Activated T-helper 9 cell treated with anti-CD3 and anti-CD28 coated beads, Interleukin-2, amount 50 U/mL, for 16 hours (primary cell): ENCODE measurements at places on chromosomes 3 and 15.

DNA sequence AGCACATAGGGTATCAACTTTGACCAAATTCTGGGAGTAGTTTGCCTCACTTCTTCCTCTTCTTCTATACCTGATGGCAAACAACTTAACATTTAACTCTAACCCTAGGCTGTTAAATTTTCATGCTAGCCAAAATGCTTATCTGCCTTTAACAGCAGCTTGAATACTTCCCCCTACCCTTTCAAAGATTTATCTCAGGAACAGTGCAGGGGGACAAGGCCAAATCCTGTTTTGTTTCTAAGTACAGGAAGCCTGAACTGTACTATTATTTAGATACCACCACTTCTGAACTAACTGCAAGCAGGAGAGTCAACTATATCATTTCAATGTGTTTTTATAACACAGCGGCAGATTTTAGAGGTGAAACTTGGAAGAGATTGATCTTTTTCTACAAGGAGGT is 104.0 kb upstream of the CNTN6 start:
- no peak for DNase-seq

DNA sequence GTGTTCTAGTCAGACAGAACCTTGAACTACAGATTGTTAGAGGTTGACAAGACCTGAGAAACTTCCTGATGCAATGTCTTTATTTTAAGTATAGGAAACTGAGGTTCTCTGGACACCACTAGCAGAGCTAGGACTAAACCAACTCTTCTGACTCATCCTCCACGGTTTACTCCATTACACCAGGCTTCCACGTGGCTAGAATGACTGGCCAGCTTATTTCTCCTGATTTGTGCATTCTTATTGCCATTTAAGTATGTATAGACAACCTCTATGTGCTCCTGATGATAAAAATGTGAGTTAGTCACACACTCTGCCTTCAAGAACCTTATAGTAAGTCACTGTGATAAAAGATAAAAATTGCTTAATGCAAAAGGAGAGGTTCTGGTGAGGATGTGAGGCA is 182.7 kb downstream of the MEX3B start:
- no peak for DNase-seq

DNA sequence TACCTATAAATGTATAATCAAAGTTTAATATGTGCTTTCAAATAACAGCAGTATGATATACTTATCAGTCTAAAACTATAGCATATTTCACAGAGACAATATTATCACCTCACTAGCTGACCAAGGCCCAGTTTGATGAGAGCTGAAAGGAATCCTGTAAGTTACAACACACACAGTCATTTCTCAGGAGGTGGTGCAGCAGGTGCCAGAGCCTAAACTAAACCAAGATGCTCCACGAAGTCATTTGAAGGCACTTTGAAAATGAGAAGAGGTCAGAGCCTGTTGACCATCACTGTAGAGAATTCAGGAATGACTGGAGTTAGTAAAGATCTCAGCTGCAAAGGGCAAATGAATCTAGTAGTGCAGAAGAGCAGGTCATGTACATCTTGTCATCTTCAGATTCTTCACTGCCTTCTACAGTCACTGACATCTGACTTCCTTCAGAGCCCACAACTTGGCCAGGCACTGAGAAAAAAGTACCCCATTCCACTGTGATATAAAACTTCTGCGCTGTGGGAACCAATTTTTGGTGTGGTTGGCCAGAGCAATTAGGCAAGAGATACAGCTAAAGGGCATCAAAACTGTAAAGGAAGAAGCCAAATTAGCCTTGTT is 7.9 kb downstream of the GBE1 start:
- DNase-seq, result no peak

DNA sequence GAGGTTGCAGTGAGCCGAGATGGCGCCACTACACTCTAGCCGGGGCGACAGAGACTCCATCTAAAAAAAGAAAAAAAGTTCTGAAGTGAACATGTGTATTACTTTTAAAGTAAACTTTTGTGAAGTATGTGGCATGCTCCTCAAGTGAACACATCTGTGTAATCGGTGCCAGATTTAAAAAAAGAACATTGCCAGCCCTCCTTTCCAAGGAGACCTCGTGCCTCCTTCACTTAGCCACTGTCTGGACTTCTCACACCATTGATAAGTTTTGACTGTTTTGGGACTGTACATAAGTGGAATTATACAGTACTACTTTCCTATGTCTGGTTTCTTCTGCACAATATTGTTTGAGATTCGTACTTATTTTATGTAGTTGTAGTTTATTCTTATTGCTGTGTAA is 140.4 kb downstream of the UBE2E2 start:
- no peak for DNase-seq

- DNase-seq, result no peak
Measured at GRCh38 chr15:60568301-60568742, 89.4 kb upstream of the ICE2 start.

DNA sequence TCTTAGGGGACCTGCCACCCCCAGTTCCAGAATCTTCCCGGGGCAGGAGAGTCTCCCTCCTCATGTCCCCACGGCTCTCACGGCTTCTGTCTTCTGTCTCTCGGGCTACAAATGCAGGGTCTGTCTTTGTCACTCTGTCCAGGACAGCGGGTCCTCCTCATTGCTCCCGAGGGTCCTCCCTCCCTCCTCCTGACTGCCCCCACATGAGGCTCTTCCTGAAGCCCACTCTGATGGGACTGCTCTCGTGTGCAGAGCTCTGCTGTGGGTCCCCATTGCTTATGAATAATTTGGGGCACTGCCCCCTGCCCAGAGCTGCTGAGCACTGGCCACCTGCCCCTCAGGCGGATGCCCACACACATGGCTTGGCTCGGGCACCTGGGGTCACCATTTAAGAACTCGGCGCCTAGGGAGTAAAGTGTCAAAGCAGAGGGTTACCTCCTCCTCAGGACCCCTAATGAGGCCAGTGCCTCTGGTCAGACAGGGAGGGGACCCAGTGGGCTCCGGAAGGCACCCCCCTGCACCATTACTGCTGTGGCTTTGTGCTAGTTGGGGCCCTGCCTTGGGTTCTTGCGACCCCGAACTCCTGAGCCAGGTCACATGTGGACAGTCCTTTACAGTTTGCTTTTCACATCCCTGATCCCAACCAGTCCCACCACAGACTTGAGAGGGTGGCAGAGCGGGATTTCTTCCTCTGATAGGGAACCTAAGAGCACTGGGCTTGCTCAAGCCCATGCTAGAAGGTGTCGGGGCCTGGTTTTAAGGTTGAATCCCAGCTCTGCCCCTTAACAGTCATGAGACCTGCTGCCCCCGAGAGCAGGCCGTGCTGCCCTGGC is 22.1 kb downstream of the HDAC11 start:
- no peak for DNase-seq

- DNase-seq, result no peak
Measured at GRCh38 chr3:24640330-24640877, 145.8 kb upstream of the THRB start.

GRCh38 chr15:48811325-48811958 is 573 bp upstream of the CEP152 start:
- no peak for DNase-seq

DNA sequence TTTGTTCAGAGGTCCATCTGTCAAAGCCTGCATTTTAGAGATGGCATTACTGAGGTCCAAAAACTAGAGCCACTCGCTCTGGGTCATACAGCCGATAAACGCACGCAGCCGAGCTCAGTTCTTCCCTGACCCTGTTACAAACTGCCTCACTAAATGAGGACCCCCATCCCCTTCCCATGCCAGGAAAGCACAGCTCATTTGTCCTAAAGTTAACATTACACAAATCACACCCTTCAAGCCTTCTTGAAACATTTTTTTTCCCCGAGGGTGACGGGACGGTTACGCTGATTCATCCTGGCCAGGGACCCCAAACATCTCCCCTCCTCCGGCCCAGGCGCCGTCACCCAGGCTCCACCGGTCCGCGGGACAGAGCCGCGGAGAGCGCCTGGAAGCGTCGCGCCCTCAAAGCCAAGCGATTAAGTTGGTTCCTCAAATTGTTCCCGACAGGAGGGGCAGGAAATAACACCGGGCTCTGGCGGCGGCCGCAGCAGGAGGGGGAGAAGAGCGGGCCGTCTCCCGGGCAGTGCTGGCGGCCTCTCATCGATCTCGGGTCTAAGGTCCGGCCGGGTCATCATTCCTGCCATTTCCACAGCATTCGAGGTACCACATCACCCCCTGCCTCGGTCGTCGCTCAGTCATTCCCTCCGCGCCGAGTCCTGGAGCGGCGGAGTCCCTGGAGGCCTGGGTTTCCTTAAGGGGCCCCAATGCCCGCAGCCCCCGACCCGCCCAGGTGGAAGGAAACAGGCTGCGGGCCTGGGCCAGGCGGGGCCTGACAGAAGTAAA is 619 bp upstream of the CMTM8 start:
- no peak for DNase-seq

GRCh38 chr15:27821273-27821672 is 277.8 kb downstream of the OCA2 start:
- DNase-seq, result no peak

DNA sequence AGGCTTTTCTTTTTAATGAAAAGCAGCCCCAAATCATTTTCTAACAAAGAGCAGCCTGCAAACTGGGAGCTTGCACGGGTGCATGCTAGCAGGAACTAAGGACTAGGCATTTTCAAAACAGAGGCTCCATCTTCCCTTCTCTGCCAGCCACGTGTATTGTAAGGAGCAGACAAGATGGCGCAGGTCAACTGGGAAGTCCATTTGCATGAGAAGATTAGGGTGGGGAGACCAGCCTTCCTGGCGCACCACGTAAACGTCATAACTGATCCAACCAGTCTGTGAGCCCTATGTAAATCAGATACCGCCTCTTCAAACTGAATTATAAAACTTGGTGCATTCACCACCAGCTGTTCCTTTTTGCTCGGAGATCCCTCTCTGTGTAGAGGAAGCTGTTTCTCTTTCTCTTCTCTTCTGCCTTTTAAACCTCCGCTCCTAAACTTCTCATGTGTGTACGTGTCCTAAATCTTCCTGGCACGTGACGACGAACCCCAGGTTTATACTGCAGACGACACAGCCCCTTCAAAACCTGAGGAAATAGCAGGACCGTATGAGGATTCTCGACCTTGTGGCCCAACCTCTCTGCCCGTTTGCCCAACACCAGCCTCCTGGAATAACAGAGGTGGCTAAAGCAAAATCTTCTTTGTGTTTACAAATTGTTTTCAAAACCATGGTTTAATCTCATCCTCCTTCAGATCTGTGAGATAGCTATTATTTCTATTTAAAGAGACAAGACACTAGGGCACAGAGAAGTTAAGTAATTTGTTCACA is 26.4 kb upstream of the SLC30A4 start:
- DNase-seq, result no peak

DNA sequence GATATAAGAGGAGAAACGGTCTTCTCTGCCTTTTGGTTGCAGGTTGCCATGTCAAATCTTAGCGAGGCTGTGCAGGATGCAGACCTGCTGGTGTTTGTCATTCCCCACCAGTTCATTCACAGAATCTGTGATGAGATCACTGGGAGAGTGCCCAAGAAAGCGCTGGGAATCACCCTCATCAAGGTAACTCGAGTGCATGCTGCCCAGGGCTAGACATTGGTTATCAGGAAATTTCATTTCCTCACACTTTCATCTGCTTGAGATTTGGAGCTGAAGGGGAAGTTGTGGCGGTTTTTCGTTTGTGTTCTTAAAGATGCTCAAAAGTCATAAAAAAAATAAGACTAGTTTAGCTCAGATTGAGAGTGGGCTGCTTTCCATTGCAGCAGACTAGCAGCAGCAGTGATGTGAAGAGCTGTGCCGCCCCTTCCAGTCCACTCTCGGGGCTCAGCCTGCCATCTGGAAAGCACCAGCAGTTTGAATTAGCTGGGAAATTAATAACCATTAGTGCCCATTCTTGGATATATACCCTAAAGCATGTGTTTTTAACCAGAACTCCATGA is 32.2 kb downstream of the GPD1L start:
- DNase-seq, result no peak

- no peak for DNase-seq
Measured at GRCh38 chr15:78265752-78266224, 1.4 kb downstream of the DNAJA4 start.

DNA sequence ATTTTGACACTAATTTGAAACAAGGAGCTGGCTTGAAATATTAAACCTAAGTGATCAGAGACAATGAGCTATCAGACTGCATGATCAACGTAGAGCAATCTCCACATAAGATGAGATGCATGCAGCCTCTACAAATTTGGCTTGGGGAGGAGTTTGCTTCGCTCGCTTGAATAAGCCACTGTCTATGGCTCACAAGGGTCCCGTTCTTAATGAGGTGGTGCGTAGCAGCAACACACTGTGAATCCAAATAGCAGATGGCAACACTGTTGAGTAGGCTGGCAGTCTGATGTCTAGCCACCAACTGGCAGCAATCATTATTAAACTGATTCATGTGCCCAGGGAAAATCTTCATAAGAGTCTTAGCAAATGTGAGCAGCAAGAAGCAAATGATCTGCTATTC is 125.4 kb upstream of the CCDC54 start:
- no peak for DNase-seq

DNA sequence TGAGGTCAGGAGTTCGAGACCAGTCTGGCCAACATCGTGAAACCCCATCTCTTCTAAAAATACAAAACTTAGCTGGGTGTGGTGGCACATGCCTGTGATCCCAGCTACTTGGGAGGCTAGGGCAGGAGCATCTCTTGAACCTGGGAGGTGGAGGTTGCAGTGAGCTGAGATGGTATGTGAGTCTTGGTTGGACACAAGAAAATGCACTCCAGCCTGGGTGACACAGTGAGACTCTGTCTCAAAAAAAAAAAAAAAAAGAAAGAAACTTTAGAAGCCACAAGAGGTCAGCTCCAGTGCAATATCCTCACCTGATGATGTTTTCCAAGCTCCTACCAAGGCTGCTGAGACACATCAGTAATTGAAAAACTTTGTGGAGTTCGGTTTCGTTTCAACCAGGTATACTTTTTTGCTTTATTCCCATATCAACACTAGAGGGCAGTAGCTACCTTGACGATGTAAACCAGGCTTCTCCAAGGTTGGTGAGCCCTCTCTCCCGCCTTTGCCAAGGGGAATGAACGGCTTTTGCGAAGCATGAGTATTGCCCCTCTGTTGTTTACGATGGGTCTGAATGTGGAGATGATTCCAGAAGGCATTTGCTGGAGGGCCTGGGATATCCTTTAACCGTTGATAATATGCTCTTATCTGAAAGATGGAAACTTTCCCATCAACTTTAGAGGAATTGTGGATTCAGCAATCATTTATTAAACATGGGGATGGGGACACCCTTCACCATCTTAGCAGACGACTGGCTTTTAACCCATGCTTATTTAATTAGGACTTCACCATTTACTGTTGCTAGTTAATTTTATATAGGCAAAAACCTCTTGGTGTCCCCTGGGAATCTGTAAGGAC is 202.8 kb downstream of the SV2B start:
- DNase-seq, result no peak

GRCh38 chr3:83065851-83066460 is 1304.5 kb upstream of the GBE1 start:
- DNase-seq, result no peak

DNA sequence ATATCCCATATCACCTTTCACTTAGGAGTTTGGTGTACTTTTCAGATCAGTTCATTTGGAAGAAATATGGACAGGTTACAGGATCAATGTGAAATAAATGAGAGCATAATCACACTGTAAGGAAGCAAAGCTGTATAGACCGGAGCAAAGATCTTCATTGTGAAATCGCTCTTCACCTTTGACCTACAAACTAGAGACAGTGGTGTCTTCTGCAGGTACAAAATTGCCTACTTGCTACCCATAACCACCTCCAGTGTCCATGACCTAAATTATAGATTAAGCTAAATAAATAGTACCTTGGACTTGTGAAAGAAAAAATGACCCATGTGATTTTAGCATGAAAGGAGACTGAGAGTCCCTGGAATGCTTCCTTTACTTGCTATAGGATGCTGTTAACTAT is 379.5 kb upstream of the SUCLG2 start:
- no peak for DNase-seq
